Activated naive CD8-positive, alpha-beta T cell treated with anti-CD3 and anti-CD28 coated beads, Interleukin-2, amount 50 U/mL, for 24 hours (primary cell): ENCODE measurements at places on chromosomes 6 and 20.

DNA sequence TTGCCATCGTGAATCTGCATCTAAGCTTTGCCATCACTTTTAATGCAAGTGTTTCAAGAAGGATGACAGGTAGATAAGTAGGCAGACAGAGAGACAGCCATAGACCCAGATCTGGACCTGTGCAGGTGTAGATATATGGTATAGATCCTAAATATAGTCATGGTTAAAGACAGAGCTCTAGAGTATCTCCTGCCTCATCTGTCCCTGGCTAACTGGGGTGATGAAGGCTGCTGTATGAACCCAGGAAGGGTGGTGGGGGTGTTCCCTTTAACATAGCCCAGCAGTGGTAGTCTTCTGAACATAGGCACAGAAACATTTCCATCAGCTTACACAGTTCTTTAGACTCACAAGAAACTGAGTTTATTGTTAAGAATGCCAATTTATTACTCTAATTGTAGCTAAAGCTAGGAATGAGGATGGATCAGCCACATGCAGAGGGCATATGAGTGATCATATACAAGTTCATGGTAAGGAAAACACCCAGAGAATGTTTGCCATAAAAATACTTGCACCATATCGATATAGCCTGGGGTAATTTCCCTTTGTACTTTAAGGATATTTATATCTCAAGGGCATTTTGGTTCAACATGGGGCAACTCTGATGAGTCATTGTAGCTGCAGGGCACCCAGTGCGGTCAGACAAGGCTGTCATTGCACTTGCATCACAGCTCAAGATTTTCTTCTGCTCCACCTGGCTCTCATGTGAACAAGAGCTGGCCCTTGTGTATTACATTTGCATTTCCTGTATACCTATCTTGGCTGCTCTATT, 587.2 kb downstream of the EPM2A start:
- no peak for DNase-seq

- DNase-seq, result no peak
Observed at GRCh38 chr6:57423468-57423867, 106.0 kb downstream of the PRIM2 start.

GRCh38 chr6:38064431-38064830, 244.9 kb downstream of the ZFAND3 start:
- no peak for DNase-seq

- DNase-seq, result no peak
Observed at GRCh38 chr20:7571101-7571500, 369.2 kb downstream of the HAO1 start.

GRCh38 chr20:38748861-38749149, 545 bp downstream of the ACTR5 start:
- peak; percentile 42 for DNase-seq

DNA sequence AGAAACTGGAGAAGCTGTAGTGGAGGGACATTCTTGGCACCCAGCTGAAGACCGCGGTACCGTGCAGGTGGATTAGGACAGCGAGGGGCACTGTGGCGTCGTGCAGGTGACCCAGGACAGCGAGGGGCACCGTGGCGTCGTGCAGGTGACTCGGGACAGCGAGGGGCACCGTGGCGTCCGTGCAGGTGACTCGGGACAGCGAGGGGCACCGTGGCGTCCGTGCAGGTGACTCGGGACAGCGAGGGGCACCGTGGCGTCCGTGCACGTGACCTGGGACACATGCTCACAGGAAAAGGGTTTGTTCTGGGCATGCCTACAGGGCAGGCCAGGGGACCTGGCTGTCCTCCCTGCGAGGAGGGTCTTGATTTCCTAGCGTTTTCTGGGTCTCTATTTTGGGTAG, 29.2 kb upstream of the SMOC2 start:
- DNase-seq, result no peak

DNA sequence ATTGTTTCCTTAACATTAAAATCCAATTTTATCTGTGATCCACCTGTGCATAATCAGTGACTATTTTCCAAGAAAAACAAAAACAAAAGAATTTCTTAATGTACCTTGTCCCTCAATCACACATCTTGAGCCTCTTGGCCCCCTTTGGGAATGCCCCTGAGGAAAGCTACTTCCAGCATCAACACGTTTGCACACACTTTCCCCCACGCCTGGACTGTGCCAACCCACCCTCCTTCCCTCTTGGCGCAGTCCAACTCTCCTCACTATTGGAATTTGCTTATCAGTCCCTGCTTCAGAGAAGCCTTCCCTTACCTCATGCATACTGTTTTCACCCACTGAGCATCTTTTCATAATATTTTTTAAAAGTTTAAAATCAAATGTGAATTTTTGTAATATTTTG, 389.4 kb upstream of the NRSN1 start:
- no peak for DNase-seq

DNA sequence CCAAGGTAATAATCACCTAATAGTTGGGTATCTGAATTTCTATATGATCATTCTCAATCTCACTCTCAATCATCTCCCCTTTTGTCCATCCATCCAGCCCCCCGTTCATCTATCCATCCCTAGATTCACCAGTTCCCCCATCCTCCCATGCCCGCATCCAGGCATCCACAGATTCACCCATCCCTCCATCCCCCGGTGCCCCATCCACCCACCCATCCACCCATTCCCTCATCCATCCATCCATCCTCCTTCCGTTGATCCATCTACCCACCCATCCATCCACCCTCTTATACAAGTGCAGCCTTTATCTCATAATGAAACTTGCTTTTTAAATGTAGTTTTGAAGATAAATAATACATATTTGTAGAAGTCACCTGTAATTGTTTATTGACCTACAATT, 76.5 kb downstream of the EYA4 start:
- DNase-seq, result no peak

DNA sequence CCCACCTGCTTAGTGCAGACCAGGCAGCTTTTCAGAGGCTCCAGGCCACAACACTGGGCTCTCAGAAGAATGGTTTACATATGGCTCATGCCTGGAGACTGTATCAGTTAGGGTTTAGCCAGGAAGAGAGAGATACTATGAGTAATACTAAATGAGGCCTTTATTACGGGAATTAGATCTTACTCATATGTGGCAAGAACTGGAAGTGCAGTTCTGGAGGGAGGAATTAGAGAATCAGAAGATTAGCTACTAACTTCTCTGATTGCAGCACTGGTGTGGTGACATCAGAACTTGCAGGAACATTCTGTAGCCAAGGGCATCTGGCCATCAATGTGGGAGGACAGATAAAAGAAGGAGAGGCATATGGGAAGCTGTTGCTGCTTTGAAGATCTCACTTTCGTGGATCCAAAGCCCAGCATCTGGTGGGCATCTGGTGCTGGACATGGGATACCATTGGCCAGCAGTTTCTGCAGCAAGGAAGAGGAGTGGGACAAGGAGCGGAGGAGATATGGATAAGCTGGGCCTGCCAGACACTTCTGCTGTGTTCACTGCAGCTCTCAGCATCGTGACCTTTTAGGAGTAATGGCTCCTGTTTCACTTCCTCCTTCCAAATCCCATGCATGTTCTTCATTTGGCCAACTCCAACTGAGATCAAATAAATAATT, 248.5 kb downstream of the BTBD3 start:
- DNase-seq, result no peak

GRCh38 chr6:56091159-56091869, 156.1 kb downstream of the COL21A1 start:
- no peak for DNase-seq

DNA sequence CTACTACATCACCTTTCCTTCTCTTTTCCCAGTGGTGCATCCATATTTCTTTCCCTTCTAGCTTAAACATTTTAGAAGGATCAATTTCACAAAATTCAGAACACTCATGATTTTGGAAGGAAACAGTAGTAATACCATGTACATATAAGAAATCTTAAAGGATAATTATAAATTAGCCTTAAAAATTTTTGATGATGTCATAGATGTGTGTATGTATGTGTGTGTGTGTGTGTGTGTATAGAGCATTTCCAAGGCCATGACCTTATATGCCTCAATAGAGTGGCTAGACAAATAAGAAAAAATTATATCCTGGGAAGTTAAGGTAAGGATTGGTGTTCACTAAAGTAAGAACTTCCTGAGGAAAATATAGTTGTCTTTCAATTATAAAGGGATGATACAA, 24.1 kb upstream of the HS3ST5 start:
- DNase-seq, result no peak

DNA sequence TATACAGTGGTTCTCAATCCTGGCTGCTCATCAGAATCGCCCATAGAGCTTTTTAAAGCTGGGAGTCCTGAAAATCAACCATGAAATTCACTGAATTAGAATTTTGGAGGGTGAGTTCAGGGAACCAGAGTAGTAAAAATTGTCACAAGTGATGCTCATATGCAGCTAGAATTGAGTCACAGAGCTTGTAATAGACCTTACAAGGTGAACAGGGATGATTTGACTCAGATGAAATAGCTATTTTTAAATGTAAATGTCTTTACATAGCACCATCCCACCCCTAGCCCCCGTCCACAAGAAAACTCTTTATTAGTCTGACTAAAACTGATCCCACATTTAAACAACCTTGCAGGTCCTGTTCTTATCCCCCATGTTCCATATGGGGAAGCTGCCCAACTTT, 531.7 kb downstream of the LMBRD1 start:
- DNase-seq, result no peak

- DNase-seq, result no peak
Observed at GRCh38 chr6:137087902-137088301, 43.1 kb upstream of the IL20RA start.

GRCh38 chr6:126145351-126145750, 159.0 kb downstream of the TRMT11 start:
- no peak for DNase-seq

DNA sequence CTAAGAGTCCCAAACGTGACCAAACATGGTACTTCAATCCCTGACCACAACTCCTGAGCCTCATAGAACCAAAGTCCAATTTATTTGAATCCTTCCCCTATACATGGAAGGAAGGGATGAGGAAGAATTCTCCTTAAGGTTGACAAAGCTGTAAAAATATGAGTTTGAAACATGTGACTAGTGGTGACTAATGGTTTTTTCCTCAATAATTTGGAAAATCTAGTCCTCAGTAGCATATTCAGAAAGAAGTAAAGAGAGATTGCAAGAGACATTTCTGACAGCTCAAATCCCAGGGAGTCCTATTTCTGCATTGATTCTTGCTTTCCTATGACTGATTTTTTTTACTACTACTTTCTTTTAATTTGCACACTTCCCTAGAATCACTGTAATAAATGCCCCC, 443.7 kb downstream of the FRK start:
- DNase-seq, result no peak

GRCh38 chr20:46359233-46359751, 47.1 kb downstream of the ELMO2 start:
- no peak for DNase-seq

GRCh38 chr20:5767493-5768098, 17.4 kb downstream of the SHLD1 start:
- DNase-seq, result no peak

GRCh38 chr6:170040115-170040500, 250.8 kb downstream of the DLL1 start:
- DNase-seq, result no peak

- DNase-seq, result no peak
Observed at GRCh38 chr20:11814267-11814666, 103.4 kb upstream of the BTBD3 start.

- DNase-seq, result no peak
Observed at GRCh38 chr20:4283016-4283415, 267.7 kb upstream of the RNF24 start.

- DNase-seq, result no peak
Observed at GRCh38 chr20:21183722-21184121, 57.8 kb downstream of the KIZ start.

GRCh38 chr6:20056350-20056992, 155.8 kb downstream of the MBOAT1 start:
- no peak for DNase-seq

- DNase-seq, result no peak
Observed at GRCh38 chr6:5078121-5078669, 6.9 kb upstream of the PPP1R3G start.

- DNase-seq, result no peak
Observed at GRCh38 chr20:23753589-23753988, 2.9 kb upstream of the CST1 start.

DNA sequence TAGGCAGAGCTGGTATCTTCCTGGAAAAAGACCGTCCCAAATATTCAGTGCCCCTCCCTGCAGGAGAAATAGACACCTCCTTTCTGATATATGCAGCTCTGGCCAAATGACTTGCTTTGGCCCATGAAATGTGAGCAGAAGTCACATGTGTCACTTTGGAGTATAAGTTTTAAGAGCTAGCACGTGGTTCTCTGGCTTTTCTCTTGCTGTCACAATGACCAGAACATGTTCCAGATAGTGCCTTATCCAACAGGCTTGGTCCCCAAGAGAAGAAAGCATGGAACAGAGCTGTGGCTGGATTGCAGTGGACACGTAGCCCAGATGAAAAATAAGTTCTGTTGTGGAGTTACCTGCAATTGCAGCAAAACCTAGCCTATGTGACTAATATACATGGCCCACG, 40.4 kb downstream of the UNC5CL start:
- no peak for DNase-seq

- DNase-seq, result no peak
Observed at GRCh38 chr20:24129641-24130040, 141.1 kb upstream of the GGTLC1 start.

DNA sequence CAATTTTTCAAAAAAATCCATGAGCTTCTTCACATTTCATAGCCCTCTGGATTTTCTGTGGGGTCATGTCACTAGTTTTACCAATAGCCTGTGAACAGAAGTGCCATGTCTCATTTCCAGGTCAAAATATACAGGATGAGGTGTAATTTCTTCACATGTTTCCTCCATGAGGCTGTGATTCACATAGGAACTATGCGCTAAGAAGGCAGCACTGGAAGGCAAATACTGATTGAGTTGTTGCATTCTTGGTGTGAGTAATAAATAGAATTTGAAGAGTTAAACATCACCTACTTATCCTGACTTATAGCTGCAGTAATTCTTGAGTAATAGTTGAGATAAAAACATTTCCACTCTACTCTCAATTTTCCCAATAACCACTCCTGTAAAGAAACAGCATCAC, 442.3 kb downstream of the HAO1 start:
- DNase-seq, result no peak

DNA sequence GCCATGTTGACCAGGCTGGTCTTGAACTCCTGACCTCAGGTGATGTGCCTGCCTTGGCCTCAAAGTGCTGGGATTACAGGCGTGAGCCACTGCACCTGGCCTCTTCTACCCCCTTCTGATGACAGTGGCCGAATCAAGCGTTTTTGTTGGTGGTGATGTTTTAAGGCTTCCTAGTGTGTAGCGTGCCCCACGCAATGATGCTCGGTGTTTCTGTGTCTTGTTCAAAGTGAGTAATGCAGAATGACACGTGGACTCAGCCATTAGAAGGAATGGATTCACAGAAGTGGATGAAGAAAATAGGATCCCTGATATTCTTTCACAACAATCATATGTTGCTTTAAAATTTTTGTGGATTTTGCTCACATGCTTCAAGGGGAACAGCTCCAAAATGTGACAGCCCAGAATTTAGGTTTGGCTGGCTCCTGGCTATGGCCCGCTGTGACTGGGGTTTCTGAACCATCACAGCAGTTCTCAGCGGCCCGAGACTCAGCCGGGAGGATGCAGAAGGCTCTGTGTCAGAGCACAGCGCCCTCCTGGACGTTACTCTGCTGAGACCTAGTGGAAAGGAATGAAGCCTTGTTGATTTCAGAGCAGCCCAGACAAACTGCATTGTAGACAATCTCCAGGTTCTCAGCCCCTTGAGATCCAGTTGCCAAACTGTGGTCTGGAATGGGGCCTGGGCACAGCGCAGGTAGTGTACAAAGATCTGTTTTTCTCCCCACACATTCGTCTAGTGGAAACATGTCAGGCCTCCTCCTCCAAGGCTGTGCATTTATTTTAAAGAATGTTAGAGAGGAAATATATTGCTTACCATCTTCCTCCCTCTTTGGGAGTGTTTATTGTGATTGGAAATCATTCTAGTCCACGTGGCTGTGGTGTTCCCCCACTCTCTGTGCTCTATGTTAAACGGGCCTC, 57.6 kb upstream of the TIAM2 start:
- DNase-seq, result no peak
